ENCODE measurements at places on chromosomes 2 and 18.

- DNase-seq: no peak
Measured at GRCh38 chr2:236178890-236179235, 10.7 kb upstream of the GBX2 start.

DNA sequence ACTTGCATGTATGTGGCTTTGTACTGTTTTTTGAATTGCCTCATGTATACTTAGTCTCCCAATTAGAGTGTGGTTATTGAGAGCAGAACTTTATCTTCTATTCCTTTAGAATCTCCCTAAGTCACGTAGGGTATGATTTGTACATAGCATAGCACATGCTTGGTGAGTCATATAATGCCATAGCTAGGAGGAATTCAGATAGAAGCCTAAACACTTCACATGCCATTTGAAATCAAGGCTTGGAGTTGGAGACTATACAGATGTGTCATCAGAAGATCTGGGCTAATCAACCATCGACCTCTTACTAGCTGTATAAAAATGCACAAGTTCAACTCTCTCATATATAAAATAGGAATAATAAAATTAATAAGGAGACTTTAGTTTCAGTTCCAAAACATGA is 222.6 kb upstream of the ST6GAL2 start:
- peak; percentile 1 for DNase-seq

DNA sequence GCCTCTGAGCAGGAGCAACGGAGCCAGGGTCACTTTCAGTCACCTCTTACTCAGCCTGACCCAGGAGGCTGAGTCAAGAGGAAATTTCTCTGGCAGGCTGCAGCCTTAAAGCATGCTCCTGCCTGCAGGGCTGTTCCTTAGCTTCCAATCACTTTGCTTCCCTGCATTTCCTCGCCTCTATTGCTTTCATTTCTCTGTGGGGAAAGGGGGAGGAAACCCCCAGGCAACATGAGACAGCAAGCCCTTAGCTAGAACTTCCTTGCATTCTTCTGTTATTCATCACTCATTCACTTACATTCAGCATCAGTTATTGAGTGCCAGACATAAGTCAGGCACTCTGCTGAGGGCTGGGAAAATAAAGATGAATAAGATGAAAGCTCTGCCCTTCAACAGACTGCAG is 13.0 kb downstream of the XDH start:
- peak; percentile 94 for DNase-seq

DNA sequence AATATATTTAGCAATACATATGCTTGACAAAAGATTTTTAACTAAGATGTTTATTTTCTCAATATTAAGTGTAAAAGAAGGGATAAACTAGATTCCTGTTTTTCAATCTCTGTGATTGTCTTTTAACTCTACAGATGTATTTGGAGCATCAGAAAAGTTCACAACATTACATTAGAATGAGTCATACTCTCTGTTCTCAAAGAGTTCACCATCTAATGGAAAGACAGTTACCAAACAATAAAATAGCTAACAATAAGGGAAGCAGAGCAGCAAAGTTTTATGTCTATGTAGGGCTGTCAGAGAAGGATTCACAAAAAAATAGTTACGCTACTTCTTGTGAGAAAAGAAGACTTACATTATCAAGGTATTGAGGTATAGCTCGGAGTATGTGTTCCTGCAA is 109.2 kb upstream of the MAP2 start:
- no peak for DNase-seq

- DNase-seq: no peak
Measured at GRCh38 chr2:61853086-61853846, 594 bp downstream of the FAM161A start.

DNA sequence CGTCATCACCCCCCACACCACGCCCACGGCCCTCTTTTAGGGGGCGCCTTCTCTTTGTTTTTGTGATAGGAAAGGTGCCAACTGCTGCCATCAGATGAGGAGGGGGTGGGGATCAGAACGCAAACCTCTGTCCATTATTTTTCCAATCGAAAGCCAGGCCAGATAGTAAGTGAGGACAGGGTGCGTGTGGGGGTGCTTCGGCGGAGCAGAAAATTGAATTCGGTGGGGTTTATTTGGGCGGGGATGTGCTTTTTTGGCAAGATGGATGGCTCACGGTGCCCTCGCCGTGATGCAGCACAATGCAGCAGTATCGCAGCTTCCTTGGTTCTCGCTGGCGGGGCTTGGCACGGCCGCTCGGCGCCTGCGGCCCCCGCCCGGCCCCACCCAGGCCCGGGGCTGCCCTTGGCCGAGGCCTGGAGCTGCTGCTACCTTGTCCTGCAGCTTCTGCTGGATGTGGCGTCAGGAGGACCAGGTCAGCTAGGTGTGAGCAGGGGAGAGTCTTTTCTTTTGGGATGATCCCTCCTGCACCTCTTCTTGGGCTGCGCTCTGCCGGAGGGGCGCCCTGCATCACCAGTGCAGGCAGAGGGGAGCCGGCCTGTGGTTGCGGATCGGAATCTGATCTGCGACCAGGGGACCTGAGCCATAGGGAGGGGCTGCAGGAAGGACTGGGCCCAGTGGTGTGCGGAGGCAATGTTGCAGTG is 1.3 kb downstream of the SPTBN1 start:
- DNase-seq: no peak

DNA sequence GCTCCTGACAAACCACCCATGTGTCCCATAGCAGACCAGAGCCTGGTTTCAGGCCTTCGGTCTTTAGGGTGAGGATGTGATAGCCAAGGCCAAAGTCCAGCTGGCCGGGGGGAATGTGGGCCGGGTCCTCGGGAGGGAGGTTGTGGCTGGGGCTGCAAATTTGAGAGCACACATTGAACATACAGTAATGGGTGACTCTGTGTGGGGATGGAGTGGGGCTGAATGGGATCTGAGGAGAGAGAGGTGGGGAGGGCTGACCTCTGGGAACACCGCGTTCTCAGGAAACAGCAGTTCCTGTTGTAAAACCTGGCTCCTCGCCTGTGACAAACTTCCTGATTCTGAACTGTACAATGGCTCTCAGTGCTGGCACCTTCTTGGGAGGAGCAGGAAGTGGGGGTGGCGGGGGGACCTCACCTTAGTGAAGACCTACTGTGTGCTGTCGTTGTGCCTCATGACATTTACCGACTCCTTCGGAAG is 48.8 kb downstream of the MCFD2 start:
- DNase-seq: no peak

DNA sequence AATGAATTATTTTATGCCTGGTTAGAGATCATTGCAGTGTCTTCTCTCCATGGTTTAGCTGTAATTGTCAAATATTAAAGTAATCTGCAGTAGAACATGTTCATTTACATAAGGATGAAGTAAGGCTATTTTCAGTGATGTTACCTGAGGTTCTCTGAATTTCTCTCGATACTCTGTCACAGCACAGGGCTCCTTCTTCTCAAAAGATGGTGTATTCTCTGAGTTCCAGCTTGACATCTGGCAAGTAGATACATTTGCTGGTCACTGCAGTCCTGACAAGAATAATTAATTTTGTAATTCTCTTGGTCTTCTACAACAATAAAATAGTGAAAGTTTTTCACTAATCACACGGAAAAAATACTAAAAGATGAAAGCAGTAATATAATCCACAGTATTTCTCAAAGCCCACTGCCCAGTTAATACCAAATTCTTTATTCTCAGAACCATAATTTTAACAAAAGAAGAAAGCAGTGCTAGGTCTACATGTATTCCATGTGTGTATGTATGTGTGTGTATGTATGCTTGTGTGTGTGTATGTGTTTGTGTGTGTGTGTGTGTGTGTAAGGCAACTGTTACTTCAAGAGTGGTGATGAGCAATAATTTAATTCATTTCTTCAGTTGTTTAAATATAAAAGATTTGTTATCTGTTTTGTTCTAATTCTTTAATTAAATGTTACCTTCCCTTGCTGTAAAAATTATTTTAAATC is 1165.5 kb upstream of the SLC39A10 start:
- no peak for DNase-seq

- peak; percentile 68 for DNase-seq
Measured at GRCh38 chr2:201116959-201117734, 1.2 kb downstream of the CFLAR start.
